ENCODE measurements at places on chromosomes 2 and 18. TPM values are rescaled to one million over a fixed set of nuclear protein-coding genes. Genes with fewer than 3 reads are reported as not detected.

DNA sequence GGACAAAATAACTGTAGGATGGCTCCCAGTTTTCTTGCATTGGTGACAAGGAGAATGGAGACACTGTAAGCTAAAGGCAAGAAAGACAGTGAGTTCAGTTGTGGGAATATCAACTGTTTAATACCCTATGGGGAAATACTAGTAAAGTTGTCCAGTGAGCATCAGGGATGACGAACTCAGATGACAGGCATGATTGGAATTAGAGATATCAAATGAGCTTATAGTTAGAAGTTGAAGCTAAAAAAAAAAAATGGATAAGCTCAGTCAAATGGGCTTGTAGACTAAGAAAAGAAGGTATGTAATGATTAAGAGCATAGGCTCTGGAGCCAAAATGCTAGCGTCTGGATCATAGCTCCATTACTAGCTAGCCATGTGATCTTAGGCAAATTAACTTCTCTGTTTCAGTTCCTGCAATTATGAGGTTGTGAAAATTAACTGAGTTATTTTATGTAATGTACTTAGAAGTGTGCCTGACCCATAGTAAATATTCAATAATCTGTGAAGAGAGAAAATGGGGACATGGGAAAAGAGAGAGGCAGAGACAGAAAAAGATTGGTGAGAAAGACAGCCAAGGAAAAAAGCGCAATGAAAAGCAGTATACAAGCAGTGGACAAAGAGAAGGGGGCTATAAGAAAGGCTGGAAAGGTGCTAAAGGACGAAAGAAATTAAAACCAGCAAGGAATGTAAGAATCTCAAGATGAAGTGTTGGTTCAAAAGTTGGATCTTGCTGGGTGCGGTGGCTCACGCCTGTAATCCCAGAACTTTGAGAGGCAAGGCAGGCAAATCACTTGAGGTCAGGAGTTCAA lies 95.7 kb upstream of the SLC39A10 start:
- H3K4me1 ChIP-seq, result peaks cover 8% of the 10 kb centered on the region
- DNase-seq, result no peak
- H3K27ac ChIP-seq, result no peak overlapping the region
- no peak overlapping the region for H3K4me3 ChIP-seq
- H3K27me3 ChIP-seq, result no peaks in the 10 kb centered on the region

GRCh38 chr18:59509481-59510442 lies 150.7 kb upstream of the LMAN1 start:
- no peak overlapping the region for H3K4me3 ChIP-seq
- H3K36me3 ChIP-seq, result no peaks in the 10 kb centered on the region
- no peaks in the 10 kb centered on the region for H3K27me3 ChIP-seq
- no peak overlapping the region for H3K27ac ChIP-seq

DNA sequence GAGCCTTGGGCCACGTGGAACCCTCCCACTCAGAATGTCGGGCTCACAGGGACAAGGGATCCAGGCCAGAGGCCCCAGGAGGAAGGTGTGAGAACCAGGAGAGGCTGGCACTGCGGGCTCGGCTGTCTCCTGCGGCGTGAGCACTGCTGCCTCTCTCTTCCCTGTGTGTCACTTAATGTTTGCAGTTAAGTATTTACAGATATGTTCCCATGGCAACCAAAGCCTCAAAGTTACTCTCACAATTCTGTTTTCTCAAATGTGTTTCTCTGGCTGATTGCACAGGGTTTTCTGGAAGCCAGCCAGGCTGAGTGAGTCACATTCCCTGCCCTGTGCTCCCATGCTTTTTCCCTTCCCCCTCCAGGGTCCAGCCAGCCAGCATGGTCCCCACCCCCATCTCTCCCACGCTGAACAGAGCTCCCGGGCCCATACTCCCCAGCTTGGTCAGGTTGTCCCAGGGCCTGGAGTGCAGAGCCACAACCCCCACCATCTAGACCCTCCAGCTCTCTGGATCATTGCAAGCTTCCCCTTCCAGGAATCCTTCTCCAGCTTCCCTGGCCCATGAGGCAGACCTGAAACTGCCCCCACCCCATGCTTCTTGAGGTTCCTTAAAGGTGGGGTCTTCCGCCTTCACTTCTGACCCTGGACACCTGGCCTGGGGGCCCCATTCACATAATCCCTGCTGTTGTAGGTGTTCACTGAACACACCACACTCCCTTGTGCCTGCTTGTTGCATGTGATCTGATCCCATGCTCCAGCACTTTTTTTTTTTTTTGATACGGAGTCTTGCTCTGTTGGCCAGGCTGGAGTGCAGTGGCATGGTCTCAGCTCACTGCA lies 265.9 kb downstream of the CELF4 start:
- H3K4me1 ChIP-seq, result peaks cover 10% of the 10 kb centered on the region
- peak overlapping the region; percentile 56 for H3K27ac ChIP-seq
- no peaks in the 10 kb centered on the region for H3K36me3 ChIP-seq

DNA sequence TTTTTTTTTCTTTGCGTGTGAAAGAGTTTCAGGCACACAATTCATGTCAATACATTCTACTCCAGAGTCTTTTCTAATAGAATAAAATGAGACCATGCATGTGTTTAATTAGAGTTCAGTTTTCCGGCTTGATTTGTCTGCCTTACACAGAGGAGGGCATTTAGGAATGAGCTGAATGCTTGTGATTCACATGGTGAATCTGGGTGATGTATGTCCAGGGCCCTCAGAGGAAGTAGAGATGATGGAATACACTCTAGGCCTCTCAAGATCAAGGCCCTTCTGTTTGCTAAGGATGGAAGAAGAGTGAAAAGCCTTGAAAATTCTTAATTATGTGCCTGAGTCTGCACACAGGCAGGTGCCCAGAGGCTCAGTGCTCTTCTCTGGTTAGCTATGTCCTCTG lies 71.0 kb upstream of the CYRIA start:
- H3K36me3 ChIP-seq, result no peaks in the 10 kb centered on the region
- H3K27me3 ChIP-seq, result no peaks in the 10 kb centered on the region
- H3K27ac ChIP-seq, result no peak overlapping the region
- H3K4me1 ChIP-seq, result no peaks in the 10 kb centered on the region

GRCh38 chr2:164562666-164563065 lies 58.6 kb downstream of the GRB14 start:
- peaks cover 35% of the 10 kb centered on the region for H3K4me1 ChIP-seq
- no peaks in the 10 kb centered on the region for H3K27me3 ChIP-seq
- no peaks in the 10 kb centered on the region for H3K36me3 ChIP-seq
- H3K27ac ChIP-seq, result peak overlapping the region; percentile 83
- no peak for DNase-seq

DNA sequence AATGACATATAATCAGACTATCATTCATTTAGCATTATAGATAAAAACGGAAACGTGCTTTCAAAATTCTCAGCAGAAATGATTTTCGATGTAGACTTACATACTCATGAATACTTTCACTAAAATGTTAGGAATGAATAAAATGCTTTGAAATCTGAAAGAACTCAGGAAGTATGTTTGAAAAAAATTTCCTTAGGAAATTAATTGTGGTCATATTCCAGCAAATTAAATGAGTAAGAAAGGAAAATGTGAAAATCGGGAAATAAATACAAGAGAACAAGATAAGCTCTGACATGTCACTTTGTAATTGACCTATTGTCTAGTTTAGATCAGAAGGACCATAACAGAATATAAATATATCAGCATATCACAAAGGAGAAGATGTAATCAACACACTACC lies 981.0 kb upstream of the CDH2 start:
- H3K4me3 ChIP-seq, result no peak overlapping the region
- H3K4me1 ChIP-seq, result no peaks in the 10 kb centered on the region
- H3K36me3 ChIP-seq, result no peaks in the 10 kb centered on the region

GRCh38 chr2:144827404-144827803 lies 307.5 kb upstream of the ZEB2 start:
- no peaks in the 10 kb centered on the region for H3K36me3 ChIP-seq
- H3K27ac ChIP-seq, result no peak overlapping the region
- H3K27me3 ChIP-seq, result no peaks in the 10 kb centered on the region
- DNase-seq, result no peak
- H3K4me1 ChIP-seq, result no peaks in the 10 kb centered on the region

DNA sequence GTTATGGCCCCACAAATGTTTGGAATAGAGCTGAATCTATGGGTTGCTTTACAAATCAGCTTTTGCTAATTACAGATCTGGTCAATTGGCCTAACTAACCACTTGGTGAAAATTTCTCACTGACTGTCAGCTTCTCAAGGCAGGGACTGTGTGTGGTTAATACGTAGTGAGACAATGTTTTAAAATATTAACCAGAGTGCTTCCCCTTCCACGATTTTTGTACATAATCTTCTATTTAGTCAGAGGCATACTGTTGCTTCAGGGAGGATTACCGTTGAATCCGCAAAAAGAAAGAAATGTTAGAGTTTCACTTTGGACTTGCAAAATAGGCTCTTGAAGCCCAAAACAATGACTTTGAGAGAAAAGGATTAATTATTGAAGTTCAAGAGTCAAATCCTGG lies 14.9 kb upstream of the KCNS3 start:
- H3K4me1 ChIP-seq, result no peaks in the 10 kb centered on the region
- no peaks in the 10 kb centered on the region for H3K27me3 ChIP-seq

SP110 gene
- 7.8 TPM for polyA plus RNA-seq

BOK gene
- polyA plus RNA-seq, result 10.1 TPM

MALT1 gene
- polyA plus RNA-seq, result 6.7 TPM

- H3K36me3 ChIP-seq, result no peaks in the 10 kb centered on the region
- H3K4me3 ChIP-seq, result no peak overlapping the region
- H3K27me3 ChIP-seq, result no peaks in the 10 kb centered on the region
- no peak for DNase-seq
- H3K27ac ChIP-seq, result no peak overlapping the region
- no peaks in the 10 kb centered on the region for H3K4me1 ChIP-seq
These were observed 59.4 kb downstream of the ALPK2 start for GRCh38 chr18:58569490-58569911.

DNA sequence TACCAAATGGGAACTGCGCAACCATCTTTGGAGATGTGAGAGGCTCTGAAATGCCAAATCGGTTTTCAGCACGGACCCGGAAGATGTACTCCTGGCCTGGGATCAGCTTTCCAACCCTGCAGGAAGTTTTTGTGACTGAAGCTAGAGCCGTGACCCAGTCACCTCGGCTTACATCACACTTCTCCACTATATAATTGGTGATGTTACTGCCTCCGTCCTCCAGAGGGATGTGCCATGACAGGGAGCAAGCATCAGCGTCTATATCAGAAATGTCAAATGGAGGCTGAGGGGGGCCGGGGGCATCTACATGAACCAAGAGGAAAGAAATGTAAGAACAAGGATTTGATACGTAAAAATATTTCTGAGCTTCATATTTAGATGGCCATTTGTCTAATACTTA lies 104.4 kb downstream of the PLEKHA3 start:
- no peaks in the 10 kb centered on the region for H3K4me1 ChIP-seq
- H3K36me3 ChIP-seq, result no peaks in the 10 kb centered on the region
- no peak overlapping the region for H3K27ac ChIP-seq

SERPINB13 gene
- not detected for polyA plus RNA-seq

DNA sequence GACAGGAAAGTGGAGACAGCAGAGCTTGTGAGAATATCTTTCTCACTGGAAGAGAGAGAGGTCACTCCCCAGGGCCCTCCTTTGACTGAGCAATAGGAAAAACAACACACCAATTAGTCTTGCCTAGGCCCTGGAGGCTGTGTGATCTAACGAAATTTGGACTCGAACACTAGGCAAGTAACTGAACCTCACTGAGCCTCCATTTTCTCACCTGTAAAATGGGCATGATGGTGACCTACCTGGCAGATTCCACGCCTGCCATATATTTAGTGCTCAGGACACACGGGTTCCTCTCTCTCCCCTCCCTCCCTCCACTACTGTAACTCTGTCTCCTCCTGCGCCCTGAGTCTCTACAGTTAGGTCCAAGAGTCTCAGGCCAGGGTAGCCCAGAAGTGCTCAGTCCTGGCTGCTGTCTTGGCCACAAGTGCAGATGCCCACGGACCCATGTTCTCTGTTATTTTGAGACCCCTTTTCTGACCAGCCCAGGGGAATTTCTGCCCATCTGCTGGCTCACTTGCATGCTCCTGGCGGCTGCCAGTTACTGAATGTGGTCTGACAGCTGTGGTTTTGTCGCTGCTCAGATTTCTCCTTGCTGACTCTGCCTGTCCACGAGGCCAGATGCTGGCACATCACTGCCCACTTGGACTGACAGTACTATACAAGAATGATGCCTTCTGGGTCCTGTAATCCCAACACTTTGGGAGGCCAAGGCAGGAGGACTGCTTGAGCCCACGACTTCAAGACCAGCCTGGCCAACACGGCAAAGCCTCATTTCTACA lies 9.6 kb upstream of the GIGYF2 start:
- H3K27me3 ChIP-seq, result no peaks in the 10 kb centered on the region
- no peaks in the 10 kb centered on the region for H3K4me1 ChIP-seq
- H3K4me3 ChIP-seq, result no peak overlapping the region
- peak; percentile 35 for DNase-seq

GALR1 gene
- polyA plus RNA-seq, result 0.16 TPM

PPM1G gene
- 28.6 TPM for polyA plus RNA-seq

CNDP1 gene
- 0.84 TPM for polyA plus RNA-seq

GRCh38 chr2:86285571-86285970 lies 51.9 kb downstream of the REEP1 start:
- no peaks in the 10 kb centered on the region for H3K36me3 ChIP-seq
- H3K4me3 ChIP-seq, result no peak overlapping the region
- H3K4me1 ChIP-seq, result peaks cover 7% of the 10 kb centered on the region
- DNase-seq, result no peak
- no peak overlapping the region for H3K27ac ChIP-seq

PRSS56 gene
- 0.02 TPM for polyA plus RNA-seq

USP37 gene
- polyA plus RNA-seq, result 2.3 TPM

DNA sequence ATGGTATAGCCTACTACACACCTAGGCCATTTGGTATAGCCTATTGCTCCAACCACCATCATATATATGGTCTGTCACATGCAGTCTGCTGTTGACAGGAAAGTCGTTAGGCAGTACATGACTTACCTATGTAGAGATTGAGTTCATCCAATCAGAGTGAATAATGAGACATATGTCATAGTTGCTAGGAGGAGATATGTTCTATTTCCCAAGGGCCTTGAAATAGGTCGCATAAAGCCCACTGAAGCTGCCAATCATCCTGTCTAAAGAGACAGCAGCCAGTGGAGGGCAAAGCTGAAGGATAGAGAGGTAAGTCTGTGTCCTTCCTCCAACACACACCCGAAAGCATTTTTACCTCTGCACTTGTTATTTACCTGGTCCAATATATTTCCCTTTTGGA lies 263.4 kb downstream of the PTPRM start:
- DNase-seq, result no peak
- H3K4me1 ChIP-seq, result no peaks in the 10 kb centered on the region
- no peak overlapping the region for H3K4me3 ChIP-seq
- no peak overlapping the region for H3K27ac ChIP-seq

FMNL2 gene
- 11.9 TPM for polyA plus RNA-seq

ERICH2 gene
- polyA plus RNA-seq, result 1.6 TPM
